PC-3 (cell line): ENCODE measurements at places on chromosomes 5 and 9. TPM values are rescaled to one million over a fixed set of nuclear protein-coding genes. Genes with fewer than 3 reads are reported as not detected.

The TAF11L4 gene
- total RNA-seq: not detected in 2 replicates

The DBN1 gene
- 127 and 207 TPM in 2 replicates for total RNA-seq

The HINT2 gene
- 69.7 and 78.5 TPM in 2 replicates for total RNA-seq

The KIF4B gene
- total RNA-seq: not detected in 2 replicates

The SLC46A2 gene
- not detected in 2 replicates for total RNA-seq

The IQGAP2 gene
- not detected in 2 replicates for total RNA-seq

The CCDC152 gene
- not detected in 2 replicates for total RNA-seq

The IL31RA gene
- total RNA-seq: 1.6 and 3.0 TPM in 2 replicates

The PRSS3 gene
- total RNA-seq: 225 and 240 TPM in 2 replicates

DNA sequence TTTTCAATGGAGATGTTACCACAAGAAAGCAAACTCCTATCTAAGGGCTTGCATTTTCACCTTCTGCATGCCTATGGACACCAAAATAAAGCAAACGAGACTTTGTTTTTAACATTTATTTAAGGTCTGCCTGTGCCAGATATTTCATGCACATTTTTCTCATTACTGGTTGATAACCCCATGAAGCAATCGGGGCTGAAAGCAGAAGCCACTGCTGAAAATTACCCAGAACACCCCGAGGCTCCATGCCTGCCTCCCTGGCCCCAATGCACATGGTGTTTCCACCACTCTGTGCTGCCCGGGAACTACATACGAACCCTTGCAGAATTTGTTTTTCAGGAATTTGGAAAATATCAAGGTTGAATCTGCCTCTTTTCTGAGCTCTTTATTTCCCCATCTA is 240.1 kb downstream of the NR2F1-AS1 start:
- no peaks in the 10 kb centered on the region for H3K27me3 ChIP-seq
- H3K27ac ChIP-seq: no peak overlapping the region
- DNase-seq: no peak
- no peaks in the 10 kb centered on the region for H3K36me3 ChIP-seq
- peaks cover 13% of the 10 kb centered on the region for H3K4me1 ChIP-seq
- H3K4me3 ChIP-seq: no peak overlapping the region

DNA sequence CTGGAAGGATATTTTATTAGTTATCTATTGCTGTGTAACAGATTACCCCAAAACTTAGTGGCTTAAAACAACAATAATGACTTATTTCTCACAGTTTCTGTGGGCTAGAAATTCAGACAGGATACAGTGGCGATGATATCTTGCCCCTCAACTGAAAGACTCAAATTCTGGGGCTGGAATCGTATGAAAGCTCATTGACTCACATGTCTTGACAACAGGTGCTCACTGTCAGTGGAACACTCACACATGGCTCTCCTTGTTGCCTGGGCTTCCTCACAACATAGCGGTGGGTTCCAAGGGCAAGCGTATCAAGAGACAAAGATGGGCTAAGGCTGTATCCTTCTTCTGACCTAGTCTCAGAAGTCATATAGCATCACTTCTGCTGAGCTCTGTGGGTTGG is 3.7 kb upstream of the GNPDA1 start:
- H3K27ac ChIP-seq: peak overlapping the region; percentile 90
- no peak for DNase-seq
- peaks cover 38% of the 10 kb centered on the region for H3K4me1 ChIP-seq
- H3K27me3 ChIP-seq: no peaks in the 10 kb centered on the region
- H3K4me3 ChIP-seq: peak overlapping the region; percentile 23; the same call in 1 of the 2 replicates

DNA sequence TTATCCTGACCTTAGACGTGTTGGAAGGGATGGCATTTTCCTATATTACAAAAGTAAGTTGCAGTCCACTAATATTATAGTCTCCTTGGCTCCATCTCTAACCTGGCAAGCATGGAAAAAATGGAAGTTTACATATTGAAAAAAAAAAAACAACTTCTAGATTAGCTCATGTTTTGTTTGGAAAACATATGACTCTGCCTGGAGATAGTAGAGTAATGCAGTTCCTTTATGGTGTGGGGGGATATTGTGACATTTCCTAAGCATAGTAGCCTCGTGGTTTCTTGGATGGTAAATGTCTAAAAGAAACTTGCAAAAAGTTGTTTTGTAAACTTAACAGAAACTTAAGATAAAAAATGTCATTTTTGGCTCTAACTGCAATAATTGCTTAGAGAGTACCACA is 244.4 kb upstream of the FBXL7 start:
- H3K4me1 ChIP-seq: no peaks in the 10 kb centered on the region
- H3K27ac ChIP-seq: no peak overlapping the region
- no peaks in the 10 kb centered on the region for H3K36me3 ChIP-seq
- H3K27me3 ChIP-seq: no peaks in the 10 kb centered on the region
- no peak overlapping the region for H3K4me3 ChIP-seq

GRCh38 chr5:143594902-143595818 is 191.7 kb upstream of the NR3C1 start:
- H3K36me3 ChIP-seq: no peaks in the 10 kb centered on the region
- peak overlapping the region; percentile 100 for H3K27ac ChIP-seq
- H3K4me3 ChIP-seq: peak overlapping the region; percentile 41; the same call in 1 of the 2 replicates
- H3K27me3 ChIP-seq: no peaks in the 10 kb centered on the region
- peaks cover 28% of the 10 kb centered on the region for H3K4me1 ChIP-seq

DNA sequence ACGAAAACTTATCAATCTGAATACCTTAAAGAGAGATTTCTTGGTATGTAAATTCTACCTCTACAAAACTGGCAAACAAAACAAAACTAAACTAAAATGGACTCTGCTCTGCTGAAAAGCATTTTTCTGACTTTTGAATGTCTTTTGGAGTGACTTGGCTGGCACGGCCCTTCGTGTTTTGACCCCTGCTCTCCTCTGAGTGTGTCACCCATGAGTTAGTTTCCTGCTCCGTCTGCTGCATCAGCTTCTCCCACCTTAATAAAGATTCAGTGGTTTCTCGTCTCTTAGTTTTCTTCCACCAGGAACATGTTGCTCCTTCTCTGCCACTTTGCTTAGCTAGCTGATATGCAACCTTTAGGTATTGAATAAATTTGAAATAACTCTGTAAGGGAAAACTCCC is 1084.0 kb upstream of the CDH18 start:
- no peak overlapping the region for H3K27ac ChIP-seq
- no peaks in the 10 kb centered on the region for H3K36me3 ChIP-seq
- no peak overlapping the region for H3K4me3 ChIP-seq
- no peaks in the 10 kb centered on the region for H3K27me3 ChIP-seq
- peaks cover 4% of the 10 kb centered on the region; the same call in 1 of the 2 replicates for H3K4me1 ChIP-seq

DNA sequence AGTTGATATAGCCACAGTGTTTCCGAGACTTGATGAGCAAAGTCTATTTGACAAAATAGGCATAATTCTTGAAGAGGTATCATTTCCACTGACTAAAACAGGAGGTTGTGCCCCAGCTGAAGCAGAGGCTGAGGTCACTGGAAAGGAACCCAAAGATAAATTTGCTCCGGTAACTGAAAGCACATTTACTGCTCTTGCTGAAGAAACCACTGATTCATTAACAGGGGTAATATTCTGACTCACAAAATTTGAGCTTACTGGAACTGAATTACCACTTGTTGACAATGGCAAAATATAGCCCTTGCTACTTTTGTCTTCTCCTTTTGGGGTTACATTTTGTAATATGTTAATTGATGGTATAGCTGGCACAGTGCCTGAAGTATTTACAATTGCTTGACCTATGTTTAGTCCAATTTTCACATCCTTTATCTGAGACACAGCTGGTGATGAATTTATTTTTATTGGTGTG is 30.2 kb downstream of the MLANA start:
- H3K27ac ChIP-seq: no peak overlapping the region
- no peaks in the 10 kb centered on the region for H3K27me3 ChIP-seq
- H3K4me3 ChIP-seq: no peak overlapping the region
- no peaks in the 10 kb centered on the region for H3K4me1 ChIP-seq
- DNase-seq: no peak

DNA sequence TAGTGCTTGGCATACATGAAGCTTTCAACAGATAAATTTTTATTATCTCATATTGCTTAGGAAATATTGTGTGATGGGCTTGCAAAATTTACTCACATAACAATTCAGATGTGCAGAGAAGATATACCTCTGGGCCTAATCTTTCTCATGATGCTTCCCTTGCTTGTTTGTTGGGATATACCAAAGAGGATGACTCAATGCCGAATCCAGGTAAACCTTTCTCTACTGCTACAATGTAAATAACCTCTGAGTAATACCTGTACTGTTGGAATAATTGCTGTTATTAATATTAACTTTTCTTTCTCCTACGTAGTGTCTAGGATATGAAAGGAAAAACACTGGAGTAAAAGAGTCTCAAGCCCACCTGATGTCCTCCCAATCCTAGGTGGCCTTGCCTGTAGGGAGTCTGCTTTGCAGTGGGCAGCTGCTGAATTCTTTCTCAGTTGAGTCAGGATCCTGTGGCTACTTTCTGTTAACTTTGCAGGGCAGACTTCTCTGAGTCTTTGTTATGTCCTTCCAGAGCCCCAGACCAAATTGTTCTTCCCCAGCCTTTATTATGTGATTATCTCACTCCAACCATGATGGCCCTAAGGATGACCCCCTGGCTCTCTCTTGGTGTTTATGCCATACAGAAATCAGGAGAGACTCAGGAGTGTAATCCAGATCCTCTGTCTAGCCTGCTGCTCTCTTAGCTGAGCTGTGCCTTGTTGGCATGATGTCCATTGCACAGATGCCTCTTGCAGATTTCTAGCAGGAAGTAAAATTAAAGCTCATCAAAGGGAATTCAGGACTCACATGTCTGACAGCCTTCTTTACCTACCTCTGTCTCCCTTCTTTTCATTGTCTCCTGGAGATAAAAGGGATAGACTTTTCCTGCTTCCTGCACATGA is 208.1 kb downstream of the SNX18 start:
- DNase-seq: peak; percentile 49
- no peaks in the 10 kb centered on the region for H3K27me3 ChIP-seq

- peak; percentile 44 for DNase-seq
- no peaks in the 10 kb centered on the region for H3K36me3 ChIP-seq
- peaks cover 15% of the 10 kb centered on the region for H3K4me1 ChIP-seq
- peak overlapping the region; percentile 63 for H3K27ac ChIP-seq
- 0 out of 2 replicates have a peak overlapping the region, but pooled peaks have one; percentile 22 for H3K4me3 ChIP-seq
These were observed 11.2 kb upstream of the MARCHF3 start for GRCh38 chr5:127041571-127041970.

DNA sequence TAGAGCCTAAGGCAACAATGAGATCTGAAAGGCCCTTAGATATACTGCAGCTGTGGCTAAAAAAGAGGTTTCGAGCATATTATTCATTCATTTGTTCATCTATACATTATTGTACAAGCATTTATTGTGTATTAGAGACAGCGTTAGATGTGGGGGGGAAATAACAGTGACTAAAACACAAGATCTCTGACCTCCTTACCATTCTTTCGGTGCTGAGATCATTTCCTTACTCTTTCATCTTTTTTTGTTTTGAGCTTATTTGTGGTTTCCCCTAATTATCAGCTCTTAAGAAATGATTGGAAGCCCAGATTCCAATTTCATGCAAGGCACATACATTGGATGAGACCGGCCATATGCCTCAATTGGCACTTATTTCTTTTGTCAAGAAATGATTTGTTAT is 113.2 kb downstream of the SEC61B start:
- no peak for DNase-seq
- H3K4me3 ChIP-seq: no peak overlapping the region
- no peaks in the 10 kb centered on the region for H3K36me3 ChIP-seq

GRCh38 chr5:57986761-57987341 is 473.0 kb downstream of the PLK2 start:
- no peak overlapping the region for H3K27ac ChIP-seq
- DNase-seq: peak; percentile 39
- peaks cover 22% of the 10 kb centered on the region for H3K4me1 ChIP-seq
- no peaks in the 10 kb centered on the region for H3K27me3 ChIP-seq
- H3K36me3 ChIP-seq: no peaks in the 10 kb centered on the region
- H3K4me3 ChIP-seq: no peak overlapping the region

GRCh38 chr5:139046551-139046950 is 151.6 kb downstream of the SIL1 start:
- H3K27me3 ChIP-seq: no peaks in the 10 kb centered on the region
- no peak for DNase-seq
- no peaks in the 10 kb centered on the region for H3K36me3 ChIP-seq
- H3K4me1 ChIP-seq: no peaks in the 10 kb centered on the region
- H3K27ac ChIP-seq: no peak overlapping the region

- no peak for DNase-seq
- H3K4me1 ChIP-seq: peaks cover 4% of the 10 kb centered on the region
- H3K36me3 ChIP-seq: no peaks in the 10 kb centered on the region
- no peak overlapping the region for H3K4me3 ChIP-seq
- no peaks in the 10 kb centered on the region for H3K27me3 ChIP-seq
These were observed 201.5 kb upstream of the S1PR3 start for GRCh38 chr9:88789785-88790184.

DNA sequence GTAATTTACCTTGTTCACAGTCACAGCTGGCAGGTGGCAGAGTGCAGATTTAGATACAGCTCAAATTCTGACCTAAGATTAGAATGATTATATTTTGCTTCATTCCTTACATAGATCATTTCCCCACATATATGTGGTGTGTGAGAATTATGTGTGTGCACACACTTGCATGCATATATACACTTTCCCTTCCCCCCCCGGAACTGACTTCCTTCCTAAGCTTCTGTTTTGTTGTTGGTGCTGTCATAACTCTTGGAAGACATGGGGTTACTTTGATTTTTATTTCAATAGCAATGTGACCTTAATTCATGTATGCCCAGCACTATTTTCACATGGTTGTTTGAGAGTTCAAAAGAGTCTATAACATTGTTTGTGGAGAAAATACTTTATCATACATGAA is 112.8 kb downstream of the CMYA5 start:
- H3K4me1 ChIP-seq: no peaks in the 10 kb centered on the region
- H3K36me3 ChIP-seq: no peaks in the 10 kb centered on the region
- no peak overlapping the region for H3K4me3 ChIP-seq
- no peak overlapping the region for H3K27ac ChIP-seq
- no peak for DNase-seq
- H3K27me3 ChIP-seq: no peaks in the 10 kb centered on the region
